GM04504 (cell line): ENCODE measurements at places on chromosomes 7 and 10.
A peak's percentile ranks its signal among the peaks of the same experiment; 100 is the strongest.

- DNase-seq: no peak
These were observed 409.5 kb downstream of the SDK1 start for GRCh38 chr7:3710531-3710930.

GRCh38 chr7:29282819-29283414, 88.3 kb downstream of the CHN2 start:
- DNase-seq: no peak

- DNase-seq: no peak
These were observed 7.9 kb upstream of the MYL7 start for GRCh38 chr7:44148961-44149536.

DNA sequence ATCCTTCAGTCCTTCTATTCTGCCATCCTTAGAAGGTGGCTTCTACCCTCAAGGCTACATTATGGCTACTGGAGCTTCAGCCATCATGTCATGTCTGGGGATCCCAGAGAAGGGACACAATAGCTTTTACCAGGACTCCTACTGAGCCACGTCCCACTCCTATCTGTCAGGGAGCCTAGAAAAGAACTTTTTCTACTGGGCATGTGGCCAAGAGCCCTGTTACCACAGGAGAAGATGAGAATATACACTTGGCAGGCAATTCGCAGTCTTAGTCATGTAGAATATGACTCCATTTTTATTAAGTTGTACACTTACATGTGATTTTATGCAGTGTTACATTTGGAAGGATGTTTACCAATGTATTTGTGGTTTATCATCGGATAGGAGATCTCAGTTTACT, 64.6 kb upstream of the KCNMA1 start:
- DNase-seq: peak; percentile 57

DNA sequence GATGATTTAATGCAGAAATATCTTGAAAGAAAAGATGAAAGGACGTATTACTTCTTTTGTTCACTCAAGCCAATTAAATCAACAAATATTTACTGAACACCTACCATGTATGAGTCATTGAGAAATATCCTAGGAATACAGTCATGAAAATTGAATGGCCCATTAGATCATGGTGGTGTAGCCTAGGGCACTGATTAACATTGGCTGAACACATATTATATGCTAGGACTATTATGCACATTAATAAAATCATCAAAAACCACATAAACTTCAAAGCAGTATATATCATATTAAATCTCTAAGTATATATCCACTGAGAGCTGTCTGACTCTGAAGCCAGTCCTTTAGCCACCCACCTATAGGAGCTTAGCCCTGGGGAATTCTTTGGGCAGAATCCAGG, 41.8 kb downstream of the FAM204A start:
- no peak for DNase-seq

GRCh38 chr7:37758501-37759045, 75.0 kb downstream of the GPR141 start:
- no peak for DNase-seq

- no peak for DNase-seq
These were observed 452 bp upstream of the RPP30 start for GRCh38 chr10:90871279-90871765.

- DNase-seq: no peak
These were observed 6.9 kb downstream of the NOLC1 start for GRCh38 chr10:102159051-102159597.

DNA sequence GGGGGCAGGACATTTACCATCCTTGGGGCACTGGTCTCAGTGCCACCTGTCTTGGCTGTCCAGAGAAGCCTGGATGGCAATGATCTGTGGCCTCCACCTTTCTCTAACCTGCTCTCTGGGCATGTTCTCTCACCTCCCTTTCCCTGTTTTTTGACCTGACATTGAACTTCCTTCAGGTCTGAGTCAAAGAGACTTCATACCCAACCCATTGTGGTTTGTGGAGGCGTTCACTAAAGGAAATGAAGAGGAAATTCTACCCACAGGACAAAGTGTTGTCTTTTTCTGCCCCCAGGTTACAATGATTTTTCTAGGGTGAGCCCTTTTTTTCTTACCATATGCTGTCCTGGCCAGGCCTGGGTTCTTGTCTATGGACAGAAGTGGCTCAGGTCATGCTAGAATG, 76.6 kb downstream of the CYP26A1 start:
- no peak for DNase-seq

DNA sequence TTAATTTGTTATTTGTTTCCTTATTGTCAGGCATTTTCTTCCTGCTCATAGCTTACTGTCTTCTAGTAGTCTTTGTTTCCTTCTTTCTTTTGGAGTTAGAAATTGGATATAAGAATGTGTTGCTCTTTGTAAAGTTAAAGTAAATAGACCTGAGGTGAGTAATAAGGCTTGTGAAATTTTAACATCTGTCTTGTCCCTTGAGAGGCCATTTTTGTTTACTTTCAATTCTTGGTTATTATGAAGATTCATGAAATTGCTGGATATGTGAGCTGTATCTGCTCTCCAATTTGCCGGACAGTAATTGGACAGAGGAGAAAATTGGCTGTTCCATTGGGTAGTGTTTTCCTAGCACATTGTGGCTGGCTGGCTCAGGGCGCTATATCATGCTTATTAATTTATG, 260.7 kb downstream of the EXOC4 start:
- DNase-seq: no peak
